ENCODE measurements at places on chromosomes 5 and 9. TPM values are rescaled to one million over a fixed set of nuclear protein-coding genes. Genes with fewer than 3 reads are reported as not detected.

The SLC36A2 gene
- polyA plus RNA-seq: not detected

GRCh38 chr5:173753307-173754168 lies 134.6 kb upstream of the CPEB4 start:
- H3K27ac ChIP-seq: no peak overlapping the region
- no peaks in the 10 kb centered on the region for H3K36me3 ChIP-seq
- no peak for DNase-seq
- H3K27me3 ChIP-seq: peaks cover 7% of the 10 kb centered on the region
- H3K4me1 ChIP-seq: no peaks in the 10 kb centered on the region

DNA sequence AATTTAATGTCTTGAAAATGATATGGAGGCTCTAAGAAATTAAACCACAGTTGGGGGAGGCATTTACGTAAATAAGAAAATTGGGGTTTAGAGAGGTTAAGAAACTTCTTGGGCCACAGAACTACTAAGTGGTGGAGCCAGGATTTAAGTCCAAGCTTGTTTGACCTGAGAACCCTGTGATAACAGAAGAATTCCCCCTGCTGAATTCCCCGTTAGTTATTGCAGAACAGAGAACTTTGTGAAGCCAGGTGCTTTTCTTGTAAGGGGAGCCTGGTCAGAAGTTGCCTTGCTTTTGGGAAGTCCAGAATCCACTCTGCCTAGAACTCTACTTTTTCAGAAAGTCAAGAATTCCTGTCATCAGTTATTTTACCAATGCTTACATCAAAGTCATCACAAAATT lies 309.3 kb upstream of the SEMA6A start:
- no peaks in the 10 kb centered on the region for H3K36me3 ChIP-seq
- DNase-seq: no peak
- no peaks in the 10 kb centered on the region for H3K4me1 ChIP-seq

DNA sequence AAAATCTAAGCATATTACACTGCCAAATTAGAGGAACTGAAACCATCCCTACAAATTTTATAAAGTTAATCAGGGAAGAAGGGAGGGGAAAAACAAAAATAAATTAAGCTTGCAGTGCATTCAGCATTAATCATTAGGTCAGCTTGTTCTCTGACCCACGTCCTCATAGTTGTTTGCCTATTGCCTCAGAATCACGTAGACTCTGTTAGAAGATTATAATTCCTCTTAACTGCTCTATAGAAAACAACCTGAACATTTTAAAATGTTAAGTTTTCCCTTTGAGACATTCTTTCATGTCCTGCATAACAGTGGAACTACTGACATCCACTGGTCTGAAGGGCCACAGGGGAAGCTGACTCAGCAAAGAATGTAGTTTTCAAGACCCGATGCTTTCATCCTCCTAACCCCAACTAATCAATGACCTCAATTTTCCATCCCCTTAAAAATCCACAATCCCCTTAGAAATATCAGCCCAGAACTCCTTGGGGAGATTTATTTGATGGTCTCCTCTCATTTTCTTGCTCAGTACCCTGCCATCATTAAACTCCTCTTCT lies 112.4 kb downstream of the FBXO4 start:
- H3K36me3 ChIP-seq: no peaks in the 10 kb centered on the region
- H3K4me1 ChIP-seq: no peaks in the 10 kb centered on the region
- peaks cover 13% of the 10 kb centered on the region for H3K27me3 ChIP-seq
- no peak overlapping the region for H3K4me3 ChIP-seq
- no peak for DNase-seq

GRCh38 chr9:117682955-117683710 lies 21.1 kb upstream of the TLR4 start:
- H3K27me3 ChIP-seq: peaks cover 10% of the 10 kb centered on the region
- no peak overlapping the region for H3K4me3 ChIP-seq

- no peak for DNase-seq
- no peaks in the 10 kb centered on the region for H3K27me3 ChIP-seq
- peaks cover 66% of the 10 kb centered on the region for H3K36me3 ChIP-seq
Observed at GRCh38 chr9:97315550-97315949, 8.1 kb downstream of the CCDC180 start.

The MZB1 gene
- 0.84 TPM for polyA plus RNA-seq

- no peak overlapping the region for H3K4me3 ChIP-seq
- no peak for DNase-seq
- H3K36me3 ChIP-seq: no peaks in the 10 kb centered on the region
- H3K27me3 ChIP-seq: no peaks in the 10 kb centered on the region
Observed at GRCh38 chr5:126998201-126998631, 32.1 kb downstream of the MARCHF3 start.

The CKMT2 gene
- not detected for polyA plus RNA-seq

The BHMT2 gene
- not detected for polyA plus RNA-seq

GRCh38 chr9:114478871-114479270 lies 26.4 kb downstream of the WHRN start:
- no peaks in the 10 kb centered on the region for H3K27me3 ChIP-seq
- H3K36me3 ChIP-seq: no peaks in the 10 kb centered on the region
- DNase-seq: no peak
- no peak overlapping the region for H3K27ac ChIP-seq
- H3K4me3 ChIP-seq: no peak overlapping the region

The UBE2QL1 gene
- not detected for polyA plus RNA-seq

The CCDC180 gene
- 0.10 TPM for polyA plus RNA-seq

The IL4 gene
- polyA plus RNA-seq: not detected

DNA sequence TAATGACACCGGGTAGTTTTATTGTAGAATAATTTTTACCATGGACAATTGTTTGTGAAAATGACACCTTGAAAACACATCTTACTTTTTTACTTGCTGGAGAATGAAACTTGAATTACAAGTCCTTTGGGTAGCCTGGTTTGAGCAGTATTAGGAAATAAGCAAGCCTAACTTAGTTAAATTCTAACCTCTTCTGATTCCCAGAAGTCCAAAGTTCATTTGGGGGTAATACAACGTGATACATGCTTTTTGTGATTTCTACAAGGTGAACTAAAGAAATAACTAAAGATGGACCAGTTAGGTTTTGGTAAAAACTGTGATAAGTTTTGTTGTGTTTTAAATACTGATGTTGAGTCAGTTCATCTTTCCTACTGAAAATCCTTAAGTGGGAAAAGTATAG lies 135.4 kb upstream of the DMRT1 start:
- no peak for DNase-seq
- peak overlapping the region; percentile 87 for H3K4me3 ChIP-seq
- H3K4me1 ChIP-seq: peaks cover 27% of the 10 kb centered on the region
- H3K36me3 ChIP-seq: peaks cover 4% of the 10 kb centered on the region
- H3K27me3 ChIP-seq: peaks cover 8% of the 10 kb centered on the region
